Kidney (tissue), 22 donors: ENCODE measurements at places on chromosomes 7 and 10. TPM values are rescaled to one million over a fixed set of nuclear protein-coding genes. Genes with fewer than 3 reads are reported as not detected.

DNA sequence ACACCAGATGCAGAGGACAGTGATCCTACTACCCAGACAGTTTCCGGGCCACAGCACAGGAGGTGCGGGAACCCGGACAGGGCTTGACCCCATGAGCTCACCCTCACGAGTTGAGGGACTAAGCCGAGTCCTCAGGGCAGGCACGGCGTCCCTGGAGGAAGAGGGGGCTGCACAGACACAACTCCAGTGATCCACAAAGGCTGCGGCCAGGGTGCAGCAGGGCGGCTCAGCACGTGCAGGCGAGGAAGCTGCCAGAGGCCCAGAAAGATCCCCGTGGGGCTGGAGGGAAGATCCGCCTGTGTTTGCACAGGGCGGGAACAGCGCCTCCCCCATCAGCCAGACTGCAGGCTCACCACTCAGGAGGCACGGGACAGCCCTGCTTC is 45.9 kb upstream of the TMEM72 start:
- no peak overlapping the region for H3K27ac ChIP-seq
- H3K4me3 ChIP-seq = no peak overlapping the region
- H3K27me3 ChIP-seq = no peaks in the 10 kb centered on the region
- peaks cover 9% of the 10 kb centered on the region for H3K4me1 ChIP-seq
- DNase-seq = no peak
- H3K36me3 ChIP-seq = no peaks in the 10 kb centered on the region

DNA sequence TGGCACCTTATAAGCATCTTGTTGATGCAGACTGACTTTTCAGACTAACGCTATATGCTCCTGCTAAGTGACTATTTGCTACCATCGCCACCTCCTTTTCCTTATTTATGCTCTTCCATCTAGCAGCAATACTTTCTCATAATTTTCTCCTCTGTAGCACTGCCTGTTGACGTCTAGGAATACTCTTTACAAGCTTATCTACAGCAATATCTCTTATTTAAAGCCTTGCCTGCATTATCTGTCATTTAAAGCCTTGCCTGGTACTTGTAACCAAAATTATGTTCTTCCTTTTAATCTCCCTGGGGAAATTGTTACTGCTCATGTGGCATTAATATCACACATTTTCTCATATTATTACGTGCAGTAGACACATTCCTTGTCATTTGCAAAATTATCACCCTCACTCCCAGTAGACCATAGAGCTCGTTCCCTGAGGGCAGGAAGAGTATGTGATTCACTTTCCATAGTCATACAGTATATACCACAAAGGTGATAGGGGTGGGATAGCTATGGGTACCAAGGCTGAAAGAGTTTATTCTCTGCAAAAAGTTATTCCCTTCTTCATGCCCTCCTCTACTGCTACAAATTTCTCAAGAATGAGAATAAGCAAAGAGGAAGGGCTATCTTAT is 359.7 kb upstream of the PCDH15 start:
- no peaks in the 10 kb centered on the region for H3K4me1 ChIP-seq
- H3K27me3 ChIP-seq = no peaks in the 10 kb centered on the region
- no peak overlapping the region for H3K27ac ChIP-seq
- DNase-seq = no peak
- H3K36me3 ChIP-seq = no peaks in the 10 kb centered on the region

DNA sequence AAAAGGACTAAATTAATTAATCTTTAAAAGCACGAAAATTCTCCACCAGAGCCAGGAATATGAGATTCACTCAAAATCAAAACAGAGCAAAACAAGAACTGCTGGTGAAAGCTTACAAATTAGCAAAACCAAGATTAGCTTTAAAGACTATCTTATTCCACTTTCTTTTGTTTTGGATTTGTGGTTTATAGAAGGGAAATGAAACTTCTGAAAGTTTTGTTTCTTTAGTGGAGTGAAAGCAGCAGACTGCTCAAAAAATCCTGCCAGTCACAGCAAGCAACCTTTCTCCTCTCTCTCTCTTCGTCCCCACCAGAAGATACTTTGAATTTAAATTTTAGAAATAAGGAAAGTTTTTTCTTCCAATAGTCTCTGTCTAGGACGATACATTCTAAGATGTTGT is 7.8 kb downstream of the ACTA2 start:
- no peaks in the 10 kb centered on the region for H3K27me3 ChIP-seq
- peaks cover 8% of the 10 kb centered on the region for H3K36me3 ChIP-seq
- no peak overlapping the region for H3K27ac ChIP-seq
- no peak overlapping the region for H3K4me3 ChIP-seq
- no peak for DNase-seq

GRCh38 chr7:26279405-26279804 is 12.3 kb upstream of the SNX10 start:
- no peak overlapping the region for H3K27ac ChIP-seq
- H3K4me1 ChIP-seq = no peaks in the 10 kb centered on the region
- no peak overlapping the region for H3K4me3 ChIP-seq
- no peaks in the 10 kb centered on the region for H3K36me3 ChIP-seq
- H3K27me3 ChIP-seq = no peaks in the 10 kb centered on the region
- DNase-seq = no peak

DNA sequence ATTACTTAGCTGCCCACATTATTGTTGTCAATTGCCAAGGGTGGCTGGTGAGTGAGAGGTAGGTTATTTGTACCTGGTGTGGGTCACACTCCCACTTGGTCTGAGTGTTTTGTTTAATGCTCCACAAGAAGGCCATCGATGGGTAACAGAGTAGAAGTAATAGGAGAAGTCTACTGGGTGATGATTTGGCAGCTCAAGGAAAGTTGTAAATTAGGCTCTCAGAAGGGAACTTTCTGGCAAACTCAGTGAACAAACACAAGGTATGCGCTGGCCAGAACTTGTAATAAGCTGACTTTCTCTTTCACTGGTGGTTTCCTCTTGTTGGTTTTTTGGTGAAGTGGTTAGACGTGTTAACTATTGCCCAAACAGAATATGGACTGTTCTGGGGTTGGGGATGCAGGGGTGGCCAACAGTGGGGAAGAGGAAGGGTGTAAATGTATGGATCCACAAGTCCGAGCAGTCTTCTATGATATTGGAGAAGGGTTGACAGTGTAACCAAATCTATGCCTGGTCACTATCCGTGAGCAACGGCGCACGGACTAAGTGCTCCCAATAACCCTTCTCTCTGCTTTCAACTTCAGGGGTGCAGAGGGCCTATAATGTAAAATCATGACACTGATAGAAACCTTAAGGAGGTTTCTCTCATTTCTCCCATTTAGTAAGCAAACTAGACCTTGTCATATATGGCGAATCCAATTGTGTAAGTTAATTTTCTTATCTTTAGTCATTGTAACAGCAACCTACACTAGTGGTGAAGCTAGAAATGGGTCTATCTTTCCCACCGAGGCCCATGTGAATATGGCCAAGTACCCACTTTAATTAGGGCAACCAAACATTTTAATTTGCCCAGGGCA is 212.8 kb downstream of the PTEN start:
- H3K27ac ChIP-seq = no peak overlapping the region
- no peaks in the 10 kb centered on the region for H3K27me3 ChIP-seq
- H3K4me3 ChIP-seq = no peak overlapping the region
- H3K36me3 ChIP-seq = no peaks in the 10 kb centered on the region
- peaks cover 2% of the 10 kb centered on the region for H3K4me1 ChIP-seq
- DNase-seq = peak; percentile 34

- no peak for DNase-seq
- no peak overlapping the region for H3K27ac ChIP-seq
- no peaks in the 10 kb centered on the region for H3K36me3 ChIP-seq
- no peaks in the 10 kb centered on the region for H3K4me1 ChIP-seq
- no peaks in the 10 kb centered on the region for H3K27me3 ChIP-seq
Measured at GRCh38 chr7:93725954-93726353, 151.4 kb upstream of the CALCR start.

GRCh38 chr10:7414766-7415165 is 3.9 kb upstream of the SFMBT2 start:
- H3K27ac ChIP-seq = no peak overlapping the region
- H3K4me3 ChIP-seq = no peak overlapping the region
- DNase-seq = no peak
- peaks cover 25% of the 10 kb centered on the region for H3K27me3 ChIP-seq
- no peaks in the 10 kb centered on the region for H3K36me3 ChIP-seq
- no peaks in the 10 kb centered on the region for H3K4me1 ChIP-seq

DNA sequence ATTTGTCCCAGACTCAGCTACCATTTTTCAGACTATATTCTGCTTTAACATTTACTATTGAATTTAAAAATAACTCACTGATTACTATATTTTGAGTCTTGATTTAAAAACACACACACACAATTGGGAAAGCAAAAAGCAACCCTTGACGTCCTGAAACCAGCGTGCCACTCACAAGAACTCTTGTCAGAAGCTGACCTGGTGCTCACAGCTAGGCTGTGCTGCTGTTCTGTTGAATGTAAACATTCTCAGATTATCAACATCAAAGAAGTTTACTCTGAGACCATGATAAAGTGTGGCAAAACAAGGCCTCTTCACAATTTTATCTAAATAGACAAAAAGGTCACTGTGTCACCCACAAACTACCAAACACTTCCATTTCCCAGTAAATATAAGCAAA is 62.6 kb upstream of the CACNA2D1 start:
- no peaks in the 10 kb centered on the region for H3K27me3 ChIP-seq
- H3K4me3 ChIP-seq = no peak overlapping the region
- DNase-seq = no peak
- H3K36me3 ChIP-seq = no peaks in the 10 kb centered on the region

The UBE2D4 gene
- 21.4 TPM for total RNA-seq

The AGAP4 gene
- total RNA-seq = 17.5 TPM
